Substantia nigra (tissue), 51 donors: ENCODE measurements at places on chromosomes 3 and 15.

GRCh38 chr15:95946241-95946640 is 384.3 kb upstream of the NR2F2 start:
- DNase-seq = no peak

DNA sequence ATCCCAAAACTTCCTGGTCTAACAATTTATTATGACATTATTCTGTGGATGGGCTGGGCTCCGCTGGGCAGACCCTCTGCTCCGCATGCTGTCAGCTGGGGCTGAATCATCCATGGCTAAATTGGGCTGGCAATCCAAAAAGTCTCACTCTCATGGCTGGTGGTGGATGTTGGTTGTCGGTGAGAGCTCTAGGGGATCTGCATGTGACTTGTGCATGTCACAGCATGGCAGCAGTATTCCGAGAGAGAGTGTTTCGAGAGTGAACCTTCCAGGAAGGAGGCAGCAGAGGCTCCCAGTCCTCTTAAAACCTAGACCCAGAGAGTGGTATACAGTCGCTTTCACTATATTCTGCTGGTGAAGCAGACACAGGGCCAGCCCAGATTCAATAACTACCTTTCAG is 9.9 kb downstream of the RARB start:
- DNase-seq = no peak

- no peak for DNase-seq
Observed at GRCh38 chr3:181213347-181213746, 223.8 kb upstream of the DNAJC19 start.

- DNase-seq = no peak
Observed at GRCh38 chr3:182895513-182896112, 84.7 kb downstream of the DCUN1D1 start.

- DNase-seq = no peak
Observed at GRCh38 chr15:95169541-95170459, 938.4 kb downstream of the MCTP2 start.

DNA sequence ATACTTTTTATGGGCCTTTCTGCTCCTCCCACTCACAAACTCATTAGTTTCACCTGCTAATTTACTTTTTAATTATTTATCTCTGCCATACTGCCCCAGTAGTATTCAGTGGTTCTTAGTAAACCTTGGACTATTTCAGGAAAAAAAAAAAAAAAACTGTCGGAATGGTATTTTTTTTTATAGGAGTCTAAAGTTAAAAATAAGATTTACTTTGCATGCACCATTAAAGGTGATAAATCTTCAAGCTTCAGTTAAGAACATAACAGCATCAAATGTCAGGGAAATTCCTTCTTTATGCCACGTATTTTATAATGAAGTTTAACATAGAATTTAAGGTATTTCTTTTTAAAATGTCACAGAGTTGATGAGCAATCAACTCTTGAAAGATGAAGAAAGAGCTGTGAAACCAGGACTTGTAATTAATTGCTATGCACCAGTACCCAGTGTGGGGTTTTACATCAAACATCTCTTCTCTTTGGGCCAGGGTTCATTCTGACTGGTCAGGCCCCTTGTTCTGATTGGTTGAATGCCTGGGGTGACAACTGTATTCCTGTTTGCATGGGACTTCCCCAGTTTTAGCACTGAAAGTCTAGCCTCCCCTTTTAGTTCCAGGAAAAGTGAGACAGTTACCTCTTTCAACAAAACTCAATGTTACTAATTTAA is 40.3 kb upstream of the PTPRG start:
- no peak for DNase-seq

- no peak for DNase-seq
Observed at GRCh38 chr3:45109771-45110508, 36.2 kb downstream of the CDCP1 start.

- DNase-seq = no peak
Observed at GRCh38 chr3:152718810-152719209, 116.1 kb upstream of the P2RY1 start.

- no peak for DNase-seq
Observed at GRCh38 chr15:87919064-87919463, 337.5 kb downstream of the NTRK3 start.

- no peak for DNase-seq
Observed at GRCh38 chr3:165749821-165750220, 87.4 kb downstream of the BCHE start.

GRCh38 chr15:36831125-36831903 is 251.9 kb downstream of the CDIN1 start:
- no peak for DNase-seq

DNA sequence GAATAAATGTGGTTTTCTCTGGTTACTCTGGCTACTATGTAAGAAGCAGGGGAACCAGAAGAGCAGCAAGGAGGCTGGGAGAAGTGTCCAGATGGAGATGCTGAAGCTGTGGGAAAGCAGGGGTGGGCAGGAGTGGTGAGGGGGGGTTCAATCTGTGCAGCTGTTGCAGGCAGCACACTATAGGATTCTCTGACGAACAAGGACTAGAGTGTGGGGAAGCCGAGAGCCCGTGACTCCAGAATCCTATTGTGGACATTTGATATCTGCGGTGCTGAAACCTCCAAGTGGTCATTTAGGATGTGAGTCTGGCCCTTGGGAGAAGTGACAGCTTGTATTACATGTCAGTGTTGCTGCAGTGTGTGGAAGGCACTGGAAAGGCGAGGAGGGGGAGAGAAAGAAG is 60.5 kb downstream of the GABRB3 start:
- no peak for DNase-seq

- DNase-seq = no peak
Observed at GRCh38 chr3:54273791-54274190, 151.4 kb downstream of the CACNA2D3 start.

DNA sequence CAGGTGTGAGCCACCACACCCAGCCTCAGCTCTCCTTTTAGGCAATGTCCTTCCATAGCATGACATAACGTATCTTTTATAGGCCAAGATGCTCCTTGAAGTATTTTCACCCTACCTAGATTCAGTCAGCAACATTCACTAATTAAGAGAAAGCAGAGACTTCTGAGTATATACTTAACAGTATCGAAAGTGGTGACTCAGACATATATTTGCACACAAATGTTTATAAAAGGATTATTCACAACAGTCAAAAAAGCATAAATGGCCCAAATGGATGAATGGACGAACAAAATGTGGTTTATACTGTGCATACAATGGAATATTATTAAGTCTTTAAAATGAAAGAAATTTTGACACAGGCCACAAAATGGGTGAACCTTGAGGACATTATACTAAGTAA is 108.6 kb downstream of the ZNF385D start:
- DNase-seq = no peak

GRCh38 chr3:120393761-120394160 is 44.6 kb upstream of the LRRC58 start:
- no peak for DNase-seq

GRCh38 chr3:35664460-35664919 is 25.2 kb downstream of the ARPP21 start:
- DNase-seq = peak; percentile 86

- DNase-seq = no peak
Observed at GRCh38 chr3:52200981-52201679, 3.2 kb downstream of the ALAS1 start.

DNA sequence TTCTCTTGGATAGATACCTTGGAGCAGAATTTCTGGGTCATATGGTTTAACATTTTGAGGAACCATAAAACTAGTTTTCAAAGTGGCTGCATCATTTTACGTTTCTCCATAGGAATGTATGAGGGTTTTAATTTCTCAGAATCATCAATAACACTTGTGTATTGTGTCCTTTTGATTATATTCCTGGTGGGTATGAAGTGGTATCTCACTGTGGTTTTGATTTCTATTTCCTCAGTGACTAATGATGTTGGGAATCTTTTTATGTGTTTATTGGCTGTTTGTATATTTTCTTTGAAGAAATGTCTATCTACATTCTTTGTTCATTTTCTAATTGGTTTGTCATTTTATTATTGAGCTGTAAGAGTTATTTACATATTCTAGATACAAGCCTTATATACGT is 28.8 kb downstream of the CDIN1 start:
- DNase-seq = no peak

DNA sequence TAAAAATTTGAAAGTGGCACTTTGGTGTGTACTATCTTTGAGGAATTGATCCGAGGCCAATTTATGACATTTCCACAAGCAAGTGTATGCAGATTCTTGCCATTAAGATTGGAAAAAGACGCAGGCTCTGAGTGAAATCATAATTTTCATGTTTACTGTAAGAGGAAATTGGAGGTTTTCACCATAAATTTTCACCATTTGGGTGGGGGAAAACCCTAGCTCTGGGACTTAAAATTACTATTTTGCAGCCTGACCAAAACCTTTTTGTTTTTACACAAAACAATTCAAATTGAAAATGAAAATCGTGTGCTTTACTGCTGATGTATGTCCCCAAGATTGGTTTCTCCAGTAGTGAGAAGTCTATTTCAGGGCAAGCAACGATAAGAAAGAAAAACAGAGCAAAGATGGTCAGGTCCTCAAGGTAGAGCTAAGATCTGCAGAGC is 282.6 kb downstream of the FOXP1 start:
- DNase-seq = no peak

DNA sequence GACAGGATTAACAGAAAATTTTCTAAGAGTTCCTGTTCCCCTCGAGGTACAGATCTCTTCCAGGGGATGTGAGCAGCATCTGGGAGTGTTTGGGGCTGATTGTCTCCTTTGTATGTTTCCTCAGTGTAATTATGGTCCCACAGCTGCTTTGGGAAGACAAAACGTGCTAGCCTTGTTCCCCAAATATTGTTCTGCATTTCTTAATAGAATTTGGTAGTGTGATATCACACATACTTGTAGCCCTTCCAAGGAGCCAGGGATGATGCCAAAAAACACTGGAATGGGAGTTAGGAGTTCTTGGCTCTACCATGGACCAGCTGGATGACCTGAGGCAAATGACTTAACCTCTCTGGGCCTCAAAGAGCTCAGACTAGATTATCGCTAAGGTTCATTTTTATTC is 19.0 kb upstream of the AGBL1 start:
- no peak for DNase-seq

GRCh38 chr3:141941093-141941492 is 64.7 kb downstream of the ATP1B3 start:
- DNase-seq = no peak

DNA sequence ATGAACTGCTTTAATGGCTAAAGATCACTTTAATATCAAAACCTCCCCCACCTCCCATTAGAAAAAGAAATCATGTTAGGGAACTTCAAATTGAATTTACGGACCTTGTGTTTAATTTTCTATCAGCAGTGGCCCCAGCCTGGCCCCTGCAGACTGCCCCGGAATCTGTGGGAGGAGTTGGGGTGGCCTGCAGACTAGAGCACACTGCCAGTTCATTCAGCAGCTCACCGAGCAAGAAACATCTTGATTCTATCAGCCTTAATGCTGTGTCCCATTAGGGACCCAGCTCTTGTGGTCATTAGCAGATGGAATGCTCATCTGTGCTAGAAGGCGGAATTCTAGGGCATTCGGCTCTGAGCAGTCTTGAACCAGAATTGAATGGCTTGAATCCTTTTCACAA is 54.2 kb downstream of the FLNB start:
- DNase-seq = no peak

GRCh38 chr3:107421170-107421792 is 44.0 kb downstream of the CCDC54 start:
- no peak for DNase-seq
